ENCODE measurements at places on chromosomes 11 and 22. TPM values are rescaled to one million over a fixed set of nuclear protein-coding genes. Genes with fewer than 3 reads are reported as not detected.

Gene CD3E
- not detected for total RNA-seq

Gene MUC5AC
- 2.9 TPM for total RNA-seq

Gene OR8B3
- not detected for total RNA-seq

Gene OR52H1
- total RNA-seq: not detected

Gene TPH1
- 0.02 TPM for total RNA-seq

Gene GSC2
- not detected for total RNA-seq

Gene MRGPRE
- 0.11 TPM for total RNA-seq

Gene TTC36
- not detected for total RNA-seq

Gene HTR3A
- total RNA-seq: not detected

Gene OR10D3
- not detected for total RNA-seq

Gene OR4C3
- not detected for total RNA-seq

Gene IFITM10
- 1.1 TPM for total RNA-seq

Gene RNF215
- 19.7 TPM for total RNA-seq

Gene OR4C15
- not detected for total RNA-seq

Gene HBD
- total RNA-seq: not detected

Gene OR5AS1
- not detected for total RNA-seq

Gene C11orf16
- not detected for total RNA-seq

Gene POU2AF1
- 0.31 TPM for total RNA-seq

Gene PLEKHA7
- total RNA-seq: 51.3 TPM

Gene ASCL2
- total RNA-seq: not detected

Gene TMA7B
- total RNA-seq: not detected

Gene CCDC87
- 0.49 TPM for total RNA-seq

Gene KAT5
- total RNA-seq: 54.7 TPM

Gene NRGN
- total RNA-seq: 6.4 TPM

Gene EXPH5
- 0.05 TPM for total RNA-seq

Gene PGA4
- not detected for total RNA-seq

Gene OOSP2
- not detected for total RNA-seq
